Activated CD8-positive, alpha-beta memory T cell treated with anti-CD3 and anti-CD28 coated beads for 1 hour (primary cell): ENCODE measurements at places on chromosomes 3 and 15.
A peak's percentile ranks its signal among the peaks of the same experiment; 100 is the strongest.

DNA sequence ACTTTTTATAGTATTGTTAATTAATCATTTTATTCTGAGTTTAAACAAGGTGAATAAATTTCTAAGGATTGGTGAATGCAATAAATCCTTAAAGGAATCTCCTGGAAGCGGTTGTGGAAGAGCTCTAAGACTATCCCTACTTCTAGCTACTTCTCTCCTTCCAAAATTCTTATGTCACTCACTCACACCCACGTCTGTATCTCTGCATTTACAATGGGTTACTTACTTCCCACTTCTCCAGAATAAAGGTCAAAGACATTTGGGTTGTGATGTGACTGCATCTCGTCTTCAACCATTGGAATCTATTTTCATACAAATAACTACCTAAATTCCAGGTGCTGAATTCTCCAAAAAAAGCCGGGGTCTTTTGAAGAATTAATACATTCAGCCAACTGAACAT lies 234.2 kb upstream of the MDFIC2 start:
- no peak for DNase-seq

DNA sequence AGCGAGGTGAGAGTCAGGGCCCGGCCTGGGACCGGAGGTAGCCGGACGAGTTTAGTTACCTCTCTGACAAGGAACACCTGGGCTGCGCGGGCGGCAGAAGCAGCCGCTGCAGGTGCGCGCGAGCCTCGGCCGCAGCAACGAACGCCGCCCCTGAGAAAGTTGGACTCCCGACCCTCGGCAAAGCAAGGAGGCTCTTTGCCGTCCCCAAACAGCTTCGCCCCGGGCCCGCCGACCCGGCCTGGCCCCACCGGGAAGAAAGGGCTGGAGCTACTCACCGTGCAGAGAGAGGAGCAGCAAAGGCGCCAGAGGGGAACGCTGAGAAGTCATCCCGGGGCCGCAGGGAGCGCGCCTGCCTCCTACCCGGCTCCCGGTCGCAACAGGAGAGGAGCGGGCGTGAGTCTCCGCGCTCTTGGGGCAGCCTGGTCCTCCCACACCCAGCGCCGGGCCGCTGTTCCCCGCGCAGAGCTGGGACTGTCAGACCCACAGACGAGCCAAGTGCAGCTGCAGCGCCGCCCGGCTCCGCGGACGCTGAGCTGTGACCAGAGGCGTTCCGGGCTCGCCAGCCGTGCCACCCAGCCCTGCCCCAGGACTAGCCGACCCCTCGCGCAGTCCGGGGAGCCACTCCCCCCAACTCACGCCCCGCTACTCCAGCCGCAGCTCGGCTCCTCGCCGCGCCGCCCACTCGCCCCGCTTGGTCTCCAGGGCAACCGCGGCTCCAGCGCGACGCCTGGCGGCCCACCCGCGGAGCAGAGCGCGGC lies at the start of gene IGSF11:
IGSF11 (minus strand) TSS at position 591 of the 758 bp plus-strand sequence; CDS start at position 327, 264 bp downstream.
- DNase-seq: peak; percentile 51

- DNase-seq: no peak
These were observed 31.8 kb upstream of the CTSH start for GRCh38 chr15:78976691-78977090.

- DNase-seq: no peak
These were observed 63.3 kb downstream of the ATP1B3 start for GRCh38 chr3:141939759-141940158.

DNA sequence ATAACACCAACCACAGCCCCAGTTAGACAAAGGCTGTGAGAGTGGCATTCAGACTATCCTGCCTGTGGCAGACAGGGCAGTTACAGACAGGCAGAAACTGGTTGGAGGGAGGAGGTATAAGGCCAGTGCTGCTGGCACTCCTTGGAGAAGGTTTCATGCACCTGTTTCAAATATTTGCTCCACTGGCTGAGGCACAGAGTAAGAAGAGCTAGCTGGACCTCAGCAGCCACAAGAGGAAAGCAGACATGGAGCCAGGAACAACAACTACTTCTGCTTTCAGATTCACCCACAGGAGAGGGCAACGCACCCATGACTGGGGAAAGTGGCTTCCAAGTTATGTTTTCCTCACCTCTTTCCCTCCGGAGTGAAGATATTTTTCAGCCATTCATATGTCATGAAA lies 11.5 kb upstream of the PRKAR2A start:
- no peak for DNase-seq

DNA sequence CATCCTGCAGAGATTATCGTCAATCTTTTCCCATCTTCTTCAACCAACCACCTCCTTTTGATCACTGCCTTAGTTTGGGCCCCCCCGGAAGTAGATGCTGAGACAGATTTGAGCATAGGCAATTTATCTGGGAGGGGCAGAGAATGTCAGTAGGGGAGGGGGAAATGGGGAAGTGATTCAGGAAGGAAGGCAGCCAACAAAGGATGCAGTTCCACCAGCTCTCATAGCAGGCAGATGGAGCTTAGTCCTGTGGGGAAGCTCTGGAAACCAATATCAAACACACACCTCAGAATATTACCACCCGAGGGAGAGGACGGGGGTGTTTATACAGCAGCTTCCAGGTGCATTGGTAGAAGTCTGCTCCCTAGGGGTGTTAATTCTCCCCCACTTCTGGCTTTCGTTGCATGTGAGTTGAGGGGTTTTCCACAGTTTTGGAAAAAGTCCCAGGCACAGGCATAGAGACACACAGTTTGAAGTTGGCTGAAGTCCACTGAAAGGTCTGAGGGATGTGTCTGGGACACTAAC lies 91.5 kb upstream of the TNFAIP8L3 start:
- DNase-seq: no peak

- no peak for DNase-seq
These were observed 166.8 kb upstream of the MLF1 start for GRCh38 chr3:158404131-158404718.

- no peak for DNase-seq
These were observed 78.0 kb downstream of the CHCHD6 start for GRCh38 chr3:126781889-126782491.
